ENCODE measurements at places on chromosomes 12 and 14.

GRCh38 chr12:95418142-95418541 lies 55.8 kb upstream of the METAP2 start:
- no peak for DNase-seq

- no peak for DNase-seq
These were observed 13.1 kb downstream of the CBLN3 start for GRCh38 chr14:24416254-24416931.

GRCh38 chr14:71591929-71592328 lies 340.3 kb upstream of the RGS6 start:
- no peak for DNase-seq

DNA sequence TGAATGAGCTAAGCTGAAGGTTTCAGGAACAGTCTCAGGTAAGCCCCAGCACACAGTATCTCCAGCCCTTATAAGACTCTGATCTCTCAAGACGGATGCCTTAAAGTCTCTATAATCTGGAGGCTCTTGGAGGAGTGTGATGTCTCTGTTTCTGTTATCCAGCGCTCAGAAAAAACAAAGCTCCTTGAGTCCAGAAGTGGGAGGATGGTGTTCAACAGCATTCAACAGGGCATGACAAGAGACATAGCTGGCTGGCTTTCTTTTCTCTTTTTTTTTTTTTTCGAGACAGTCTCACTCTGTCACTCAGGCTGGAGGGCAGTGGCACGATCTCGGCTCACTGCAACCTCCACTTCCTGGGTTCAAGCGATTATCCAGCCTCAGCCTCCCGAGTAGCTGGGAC lies 31.6 kb upstream of the TESC start:
- DNase-seq, result no peak

DNA sequence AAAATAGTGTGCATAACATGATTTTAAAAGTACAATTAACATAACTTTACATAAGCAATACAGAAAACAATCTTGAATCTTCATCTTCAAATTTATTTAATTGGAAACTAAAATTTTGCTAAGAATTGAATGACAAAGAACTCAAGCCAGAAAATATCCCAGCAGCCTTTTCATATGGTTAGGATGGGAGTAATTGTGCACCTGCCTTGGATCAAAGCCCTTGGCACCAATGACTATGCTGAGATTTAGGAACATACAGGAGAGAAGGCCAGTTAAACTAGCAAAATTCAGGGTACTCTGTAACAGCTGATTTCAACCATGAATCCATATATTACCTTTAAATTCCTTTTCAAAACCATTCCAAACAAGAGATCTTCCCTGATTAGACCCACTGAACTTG lies 5.8 kb downstream of the KERA start:
- DNase-seq, result no peak

- DNase-seq, result no peak
These were observed 12.2 kb upstream of the TESC start for GRCh38 chr12:117111386-117111785.

- DNase-seq, result no peak
These were observed 391.0 kb downstream of the ZFP36L1 start for GRCh38 chr14:68401855-68402254.

- DNase-seq, result no peak
These were observed 30.2 kb downstream of the KCTD10 start for GRCh38 chr12:109446869-109447268.

DNA sequence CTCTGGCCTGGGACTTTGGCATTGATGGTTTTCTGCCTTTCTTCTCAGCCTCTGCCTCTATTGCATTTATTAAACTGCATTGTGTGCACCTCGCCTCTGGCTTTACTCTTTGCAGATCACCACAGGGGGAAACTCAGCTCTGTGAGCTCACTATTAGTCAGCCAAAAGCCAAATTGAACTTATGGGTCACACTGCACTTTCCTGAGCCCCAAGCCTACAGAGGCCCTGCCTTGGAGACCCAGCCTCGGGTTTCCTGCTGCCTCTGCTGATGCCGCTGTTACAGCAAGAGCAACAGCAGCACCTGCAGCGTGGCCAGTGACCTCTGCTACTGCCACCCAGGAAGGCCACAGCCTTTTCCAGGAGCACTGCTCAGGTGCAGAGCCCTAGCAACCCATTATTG lies 122.5 kb downstream of the DAD1 start:
- DNase-seq, result no peak

- no peak for DNase-seq
These were observed 420.7 kb downstream of the DAD1 start for GRCh38 chr14:22168092-22168955.

DNA sequence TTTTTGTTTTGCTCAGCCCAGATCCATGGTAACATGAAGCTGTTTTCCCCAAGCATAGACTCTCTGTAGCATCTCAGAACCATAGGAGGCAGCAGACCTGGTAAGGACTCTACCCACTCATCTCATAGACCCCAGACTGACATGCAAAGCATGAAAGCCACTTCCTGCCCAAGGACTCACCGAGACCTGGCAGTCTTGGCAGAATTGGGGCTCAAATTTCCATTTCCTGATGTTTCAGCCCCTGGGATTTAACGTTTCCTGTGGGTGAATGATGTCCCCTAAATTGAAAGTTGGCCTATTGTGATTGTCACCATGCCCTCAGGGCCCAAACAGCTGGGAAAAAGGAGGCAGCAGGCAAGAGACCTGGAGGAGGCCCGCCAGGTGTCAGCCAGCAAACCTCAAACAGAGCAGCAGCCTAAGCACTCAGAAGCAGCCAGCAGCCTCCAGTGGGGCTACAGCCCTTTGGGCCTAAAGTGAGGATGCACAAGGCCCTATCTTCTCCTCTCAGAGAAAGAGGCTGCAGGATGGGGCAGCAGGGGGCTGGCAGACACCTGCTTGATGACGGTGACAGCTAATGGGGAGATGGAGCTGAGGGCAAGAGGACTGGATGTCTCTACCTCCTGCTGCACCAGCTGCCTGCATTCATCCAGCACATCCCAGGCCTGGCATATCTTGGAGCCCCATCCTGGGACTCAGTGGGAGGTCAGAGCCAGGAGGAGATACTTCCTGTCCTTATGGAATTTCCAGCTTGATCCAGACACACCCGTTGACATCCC lies 8.5 kb downstream of the KRT85 start:
- peak; percentile 32 for DNase-seq

DNA sequence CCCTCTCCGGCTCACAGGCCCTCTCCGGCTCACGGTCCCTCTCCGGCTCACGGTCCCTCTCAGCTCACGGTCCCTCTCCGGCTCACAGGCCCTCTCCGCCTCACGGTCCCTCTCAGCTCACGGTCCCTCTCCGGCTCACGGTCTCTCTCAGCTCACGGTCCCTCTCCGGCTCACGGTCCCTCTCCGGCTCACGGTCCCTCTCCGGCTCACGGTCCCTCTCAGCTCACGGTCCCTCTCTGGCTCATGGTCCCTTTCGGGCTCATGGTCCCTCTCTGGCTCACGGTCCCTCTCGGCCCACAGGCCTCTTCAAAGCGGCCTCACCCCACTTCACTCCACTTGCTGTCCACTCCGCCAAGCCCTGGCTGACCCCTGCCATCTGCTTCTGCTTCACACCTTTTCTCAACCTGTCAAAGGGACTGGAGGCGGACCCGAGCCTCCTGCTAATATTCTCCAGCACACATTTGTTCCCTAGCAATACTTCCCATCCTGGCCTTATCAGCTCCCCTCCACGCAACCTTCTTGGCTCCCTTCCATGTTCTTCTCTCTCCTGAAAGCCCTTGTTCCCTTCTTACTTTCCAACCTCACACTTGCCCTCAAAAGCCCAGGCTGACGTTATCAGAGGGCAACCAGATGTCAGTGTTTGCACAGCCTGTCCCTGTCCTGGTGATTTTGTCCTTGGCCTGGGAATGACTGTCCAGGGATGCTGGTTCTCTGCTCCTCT lies 176.7 kb downstream of the CALM1 start:
- no peak for DNase-seq

DNA sequence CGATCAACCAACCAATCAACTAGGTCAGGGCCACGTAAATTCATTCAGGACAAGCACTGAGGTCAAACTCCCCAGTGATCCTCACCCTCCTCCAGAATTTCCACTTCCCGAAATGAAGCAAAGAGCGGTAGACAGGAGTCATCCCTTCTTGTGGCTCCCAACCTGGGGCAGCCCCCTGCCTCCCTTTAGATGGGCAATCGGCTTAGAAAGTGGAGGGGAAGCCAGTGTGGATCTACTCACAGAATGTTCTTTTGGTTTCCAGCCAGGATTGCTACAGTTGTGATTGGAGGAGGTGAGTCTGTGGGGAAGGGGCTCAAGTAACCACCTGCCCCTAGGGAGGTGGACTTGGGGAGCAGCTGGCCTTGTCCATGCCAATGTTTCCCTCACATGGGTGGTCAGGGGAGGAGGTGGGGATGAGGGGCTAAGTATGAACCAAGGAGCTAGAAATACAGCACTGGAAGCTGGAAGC lies 4.1 kb downstream of the IFI27 start:
- DNase-seq, result peak; percentile 29

GRCh38 chr12:38775457-38775856 lies 129.9 kb downstream of the CPNE8 start:
- no peak for DNase-seq
